ENCODE measurements at places on chromosomes 4 and X.

- no peak for DNase-seq
Measured at GRCh38 chrX:150049647-150050046, 111.4 kb upstream of the EOLA2 start.

- DNase-seq, result no peak
Measured at GRCh38 chr4:123783151-123783790, 386.7 kb downstream of the SPRY1 start.

GRCh38 chr4:182400790-182401189, 157.6 kb downstream of the TENM3 start:
- DNase-seq, result no peak

DNA sequence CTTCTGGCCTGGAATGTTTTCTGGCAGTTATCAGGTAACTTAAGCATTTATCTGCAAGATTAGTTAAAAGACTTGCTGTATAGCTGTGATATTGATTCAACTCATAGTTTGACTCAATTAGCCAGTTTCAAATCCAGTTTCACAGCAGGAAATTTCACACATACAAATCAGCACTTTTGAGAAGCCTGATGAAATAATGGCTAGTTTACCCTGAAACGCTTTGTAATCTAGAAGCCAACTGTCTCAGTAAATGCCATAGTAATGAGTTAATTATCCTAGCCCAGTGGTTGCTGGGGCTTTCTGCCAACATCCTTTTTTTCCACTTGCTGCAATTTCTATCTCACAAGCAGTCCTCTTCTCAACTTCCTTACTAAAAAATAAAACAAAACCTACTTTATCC, 53.1 kb downstream of the ARHGEF38 start:
- DNase-seq, result no peak

DNA sequence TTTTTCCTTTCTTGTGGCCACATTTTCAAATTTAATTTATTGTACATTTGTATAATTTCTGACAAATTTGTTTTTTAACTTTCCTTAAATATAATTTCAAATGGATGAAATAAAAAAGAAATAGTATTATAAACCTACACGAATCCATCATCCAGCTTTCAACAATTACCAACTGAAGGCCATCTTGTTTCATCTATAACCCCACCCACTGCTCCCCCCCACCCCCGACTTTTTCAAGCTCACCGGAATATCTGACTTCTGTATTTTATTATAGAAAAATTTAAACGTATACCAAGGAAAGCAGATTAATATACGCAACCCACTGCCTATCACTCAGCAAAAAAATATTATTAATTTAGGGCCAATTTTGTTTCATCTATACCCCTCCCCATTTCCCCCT, 1.1 kb downstream of the MORF4L2 start:
- DNase-seq, result no peak

- no peak for DNase-seq
Measured at GRCh38 chrX:17617806-17618205, 119.5 kb upstream of the SCML1 start.

- no peak for DNase-seq
Measured at GRCh38 chr4:173242466-173243250, 74.0 kb downstream of the GALNT7 start.

DNA sequence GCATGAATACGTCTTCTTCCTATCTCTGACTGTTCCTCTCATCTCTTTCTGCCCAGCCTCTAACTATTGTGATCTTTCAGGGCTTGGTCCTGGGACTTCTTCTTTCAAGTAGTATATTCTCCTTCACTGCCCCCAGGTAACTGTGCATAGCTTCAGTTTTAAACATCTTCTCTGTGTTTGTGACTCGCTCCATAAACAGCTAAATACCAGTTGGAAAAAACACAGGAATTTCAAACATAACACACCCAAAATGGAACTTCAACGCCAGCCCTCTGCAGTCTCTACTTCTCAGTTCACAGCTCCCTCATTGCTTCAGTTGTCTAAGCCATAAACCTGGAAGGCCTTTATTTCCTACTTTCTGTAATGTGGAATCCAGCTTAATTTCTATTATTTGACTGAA, 16.6 kb downstream of the TRIML2 start:
- no peak for DNase-seq

DNA sequence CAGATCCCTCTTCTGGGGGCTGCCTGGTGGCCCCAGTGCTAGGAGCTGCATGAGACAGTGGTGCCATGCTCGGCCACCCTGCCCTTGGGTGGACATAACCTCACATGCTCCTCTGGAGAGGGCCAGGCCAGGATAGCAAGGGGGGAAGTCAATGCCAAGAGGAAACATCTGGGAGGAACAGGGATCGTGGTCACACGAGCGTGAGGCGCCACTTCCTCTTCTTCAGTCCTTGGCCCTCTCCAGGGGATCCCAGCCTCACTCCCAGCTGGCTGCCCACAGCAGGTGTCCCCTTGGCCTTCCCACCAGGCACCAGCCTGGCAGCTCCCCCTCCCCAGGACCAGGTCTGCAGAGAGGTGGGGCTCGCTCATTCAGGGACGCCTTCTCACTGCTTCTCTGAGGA, 28.6 kb downstream of the TBC1D14 start:
- no peak for DNase-seq

DNA sequence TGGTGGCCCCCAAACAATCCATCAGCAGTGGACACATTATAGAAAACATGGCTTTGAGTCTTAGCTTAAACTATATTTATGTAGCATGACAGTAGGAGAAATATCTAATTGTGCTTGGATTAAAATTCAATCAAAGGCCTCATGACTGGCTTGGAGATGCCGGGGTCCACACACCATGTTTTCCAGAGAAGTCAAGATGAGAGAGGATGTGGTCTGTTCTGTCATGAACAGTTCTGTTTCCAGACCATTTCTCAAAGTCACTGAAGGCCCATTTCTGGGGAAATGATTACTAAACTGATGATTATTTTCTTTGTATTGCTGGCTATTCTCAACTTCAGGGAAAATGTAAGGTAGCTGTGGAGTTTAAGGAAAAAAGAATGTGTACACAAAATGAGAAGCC, 76.3 kb downstream of the C4orf51 start:
- no peak for DNase-seq

DNA sequence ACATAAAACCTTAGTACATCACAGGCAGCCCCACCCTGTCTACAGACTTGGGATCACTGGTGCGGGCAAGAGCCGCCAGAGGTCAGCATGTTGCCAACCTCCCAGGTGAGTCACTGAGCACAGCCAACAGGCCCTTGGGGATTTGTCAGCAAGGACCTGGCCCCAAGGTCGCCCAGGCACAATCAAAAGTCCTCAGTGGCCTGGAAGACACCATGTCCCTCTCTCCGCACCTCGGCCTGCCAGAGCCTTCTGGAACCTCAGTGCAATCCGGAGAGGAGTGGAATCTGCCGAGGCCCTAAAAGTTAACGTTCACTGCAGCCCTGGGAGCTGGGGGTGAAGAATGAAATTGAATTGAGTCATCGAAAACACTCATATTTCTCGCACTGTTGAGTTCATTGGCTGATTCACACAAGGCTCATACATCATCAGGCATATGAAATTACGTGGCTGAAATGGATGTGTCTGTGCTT, 74.3 kb downstream of the WFS1 start:
- DNase-seq, result no peak

DNA sequence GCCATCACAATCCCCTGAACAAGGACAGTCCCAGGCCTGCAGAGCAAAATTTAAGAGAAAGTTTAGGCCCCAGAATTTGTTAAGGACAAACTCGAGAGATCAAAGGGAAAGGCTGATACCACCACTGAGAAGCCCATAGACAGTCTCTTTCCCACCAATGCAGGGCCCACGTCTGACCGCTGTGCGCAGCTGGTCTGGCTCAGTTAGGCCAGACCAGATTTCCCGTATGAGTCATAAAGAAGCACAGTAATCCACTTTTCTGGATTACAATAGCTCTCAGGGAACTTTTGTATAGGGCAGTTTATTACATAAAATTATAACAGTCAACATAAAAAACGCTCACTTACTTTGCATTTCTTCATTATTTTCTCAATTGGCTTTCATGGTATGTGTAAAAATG, 259.5 kb downstream of the RCHY1 start:
- no peak for DNase-seq

DNA sequence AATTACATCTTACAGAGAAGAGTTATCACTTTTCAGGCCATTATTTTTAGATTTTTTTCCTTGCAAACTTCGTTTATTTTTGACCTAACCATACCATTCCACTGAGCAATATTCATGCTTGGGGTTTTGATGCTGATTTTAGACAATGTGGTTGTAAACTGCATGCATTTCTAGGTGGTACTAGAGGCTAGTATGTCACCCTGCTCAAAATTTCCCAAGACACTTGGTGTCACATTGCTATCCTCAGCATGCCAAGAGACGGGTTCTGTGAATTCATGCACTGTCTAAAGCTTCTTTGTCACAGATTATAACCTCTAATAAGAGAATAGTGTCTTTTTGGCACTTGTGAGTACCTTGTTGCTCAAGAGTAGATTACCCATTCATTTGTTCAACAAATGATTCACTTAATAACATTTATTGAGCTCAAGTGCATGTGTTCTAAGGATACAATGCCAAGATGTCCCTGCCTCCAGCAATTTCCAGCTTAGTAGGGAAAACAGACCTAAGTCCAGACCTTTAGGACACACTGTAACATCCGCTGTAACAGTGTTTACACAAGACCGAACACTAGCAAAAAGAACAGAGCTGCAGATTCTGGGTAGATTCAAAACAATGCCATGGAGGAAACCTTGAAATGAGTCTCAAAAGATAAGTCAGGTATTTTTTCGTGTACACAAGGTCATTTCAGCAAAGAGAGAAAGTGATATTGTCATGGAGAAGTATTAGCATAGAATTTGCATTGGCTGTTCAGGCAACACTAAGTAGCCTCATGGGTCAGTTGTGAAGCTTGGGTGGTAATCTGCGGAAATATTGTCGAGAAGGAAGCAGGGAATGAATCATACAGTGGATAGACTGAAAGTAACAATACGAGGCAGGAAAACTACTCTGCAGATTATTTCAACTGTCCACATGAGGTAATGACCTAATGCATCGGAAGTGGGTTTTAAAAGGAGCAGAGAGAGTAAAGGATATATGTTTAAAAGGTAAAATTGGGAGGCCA, 515.1 kb upstream of the ZFP42 start:
- DNase-seq, result no peak

DNA sequence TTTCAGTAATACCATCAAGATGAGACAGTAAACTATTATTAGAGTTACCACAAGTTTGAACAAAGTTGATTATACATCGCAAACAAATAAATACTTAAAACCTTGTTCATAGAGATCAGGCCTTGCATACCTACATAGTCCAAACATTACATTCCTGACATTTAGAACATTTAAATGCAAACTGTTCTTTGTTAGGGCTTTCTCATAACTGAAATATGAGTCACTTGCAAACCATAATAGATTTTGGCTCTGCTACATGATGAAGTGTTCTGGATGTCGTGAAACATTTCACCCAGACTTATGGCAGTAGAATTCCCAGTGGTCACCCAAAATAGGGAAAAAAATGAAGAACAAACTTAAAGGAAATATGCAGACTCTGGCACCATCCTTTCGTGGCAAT, 75.0 kb downstream of the FAT4 start:
- no peak for DNase-seq

GRCh38 chr4:81700189-81700588, 228.5 kb upstream of the RASGEF1B start:
- no peak for DNase-seq

DNA sequence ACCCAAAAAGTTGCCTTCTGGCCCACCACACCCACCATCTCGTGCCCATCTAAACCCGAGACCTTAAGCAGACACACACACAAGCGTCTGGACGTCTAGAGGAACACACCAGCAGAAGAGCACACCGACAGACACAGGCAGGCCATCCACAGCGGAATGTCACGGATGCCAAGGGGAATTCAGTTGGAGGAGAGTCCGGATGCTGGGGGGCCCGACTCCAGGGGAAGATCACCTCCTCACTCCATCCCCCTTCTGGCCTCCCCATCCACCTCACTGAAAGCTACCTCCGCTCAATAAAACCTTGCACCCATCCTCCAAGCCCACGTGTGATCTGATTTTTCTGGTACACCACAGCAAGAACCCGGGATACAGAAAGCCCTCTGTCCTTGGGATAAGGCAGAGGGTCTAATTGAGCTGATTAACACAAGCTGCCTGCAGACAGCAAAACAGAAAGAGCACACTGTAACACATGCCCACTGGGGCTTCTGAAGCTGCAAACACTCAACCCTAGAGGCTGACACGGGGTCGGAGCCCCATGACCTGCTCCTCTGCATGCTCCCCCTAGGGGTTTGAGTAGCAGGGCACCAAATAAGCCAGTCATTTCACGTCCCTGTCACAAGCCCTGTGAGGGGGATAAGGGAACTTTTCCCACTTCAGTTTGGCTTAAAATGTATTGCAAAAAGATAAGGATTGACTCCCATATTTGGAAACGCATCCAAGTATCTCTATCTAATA, 339.6 kb upstream of the PCDH10 start:
- no peak for DNase-seq

GRCh38 chr4:17397611-17398010, 114.3 kb downstream of the QDPR start:
- DNase-seq, result no peak

- no peak for DNase-seq
Measured at GRCh38 chr4:63921561-63921960, 487.7 kb downstream of the TECRL start.

- no peak for DNase-seq
Measured at GRCh38 chrX:118432799-118433198, 62.8 kb upstream of the DOCK11 start.

DNA sequence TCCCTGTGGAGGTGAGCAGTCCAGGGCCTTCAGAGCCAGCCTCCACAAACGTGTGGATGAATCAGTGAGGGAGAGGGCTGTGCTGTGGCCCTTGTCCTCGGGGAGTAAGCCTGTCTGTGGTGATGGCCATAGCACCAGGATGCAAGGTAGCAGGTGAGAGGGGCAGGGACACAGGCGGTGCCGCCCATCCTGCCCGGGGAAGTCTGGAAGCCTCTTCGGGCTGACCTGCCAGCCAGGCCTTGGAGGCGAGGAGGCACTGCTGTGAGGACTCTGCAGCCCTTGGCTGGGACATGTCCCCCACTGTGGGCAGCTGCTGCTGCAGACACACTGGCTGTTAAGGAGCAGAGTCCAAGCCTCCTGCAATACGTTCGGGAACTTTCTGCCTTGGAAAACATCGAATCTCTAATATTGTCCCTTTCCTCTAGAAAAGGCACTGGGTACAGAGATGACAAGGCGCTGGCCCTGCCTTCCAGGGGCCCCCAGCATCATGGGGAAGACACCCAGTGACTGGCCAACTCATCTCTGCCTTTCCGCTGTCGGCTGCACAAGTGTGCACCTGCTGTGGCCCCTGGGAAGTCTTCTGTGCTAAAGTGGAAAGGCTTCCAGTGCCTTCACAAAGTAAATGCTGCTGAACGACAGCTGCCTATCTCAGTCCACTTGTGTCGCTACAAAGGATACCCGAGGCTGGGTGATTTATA, 101.4 kb downstream of the ADRA2C start:
- no peak for DNase-seq

DNA sequence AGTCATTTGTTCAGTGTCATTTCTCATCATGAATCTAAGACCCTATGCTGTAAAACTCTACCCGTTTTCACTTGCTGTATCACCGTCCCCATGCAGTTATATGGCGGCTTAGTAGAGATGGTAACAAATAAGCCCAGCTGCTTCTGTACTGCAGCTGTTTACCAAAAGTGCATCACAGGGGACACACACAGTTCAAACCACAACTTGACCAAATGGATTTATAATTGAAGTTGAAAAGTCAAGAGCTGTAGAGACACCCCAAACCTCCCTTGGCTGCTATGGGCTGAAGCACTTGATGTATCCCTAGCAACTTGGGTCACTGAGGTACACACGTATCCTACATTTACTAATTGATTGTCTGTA, 219.0 kb upstream of the FGF13 start:
- DNase-seq, result no peak

Data from hematopoietic multipotent progenitor cell treated with erythropoietin and hydrocortisone succinate and interleukin-3 and kit ligand, for 8 days (in vitro differentiated cells).